ENCODE measurements at places on chromosomes 4 and X.

GRCh38 chr4:10074767-10075105, 41.9 kb downstream of the WDR1 start:
- no peak for DNase-seq

DNA sequence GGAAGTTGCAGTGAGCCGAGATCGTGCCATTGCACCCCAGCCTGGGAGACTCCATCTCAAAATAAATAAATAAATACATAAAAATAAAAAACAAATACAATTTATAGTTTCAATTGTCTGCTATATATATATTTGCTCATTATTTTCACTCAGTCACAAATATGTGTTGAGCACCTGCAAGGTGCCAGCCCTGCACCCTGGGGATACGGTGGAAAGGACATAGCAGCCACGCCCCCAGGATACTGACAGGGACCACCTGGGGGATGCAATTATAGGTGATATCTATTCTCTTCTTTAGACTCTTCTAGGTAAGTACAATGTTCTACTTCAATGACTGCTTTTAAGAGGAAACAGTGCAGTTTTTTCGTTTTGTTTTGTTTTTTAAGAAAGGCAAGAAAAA, 85.0 kb downstream of the JAKMIP1 start:
- DNase-seq = no peak

GRCh38 chrX:48470110-48470832, at the start of gene SLC38A5:
Gene SLC38A5, minus strand, starts transcription at chrX:48470260. Its CDS starts 2,336 bp downstream, at chrX:48467924.
- DNase-seq = peak; percentile 35

DNA sequence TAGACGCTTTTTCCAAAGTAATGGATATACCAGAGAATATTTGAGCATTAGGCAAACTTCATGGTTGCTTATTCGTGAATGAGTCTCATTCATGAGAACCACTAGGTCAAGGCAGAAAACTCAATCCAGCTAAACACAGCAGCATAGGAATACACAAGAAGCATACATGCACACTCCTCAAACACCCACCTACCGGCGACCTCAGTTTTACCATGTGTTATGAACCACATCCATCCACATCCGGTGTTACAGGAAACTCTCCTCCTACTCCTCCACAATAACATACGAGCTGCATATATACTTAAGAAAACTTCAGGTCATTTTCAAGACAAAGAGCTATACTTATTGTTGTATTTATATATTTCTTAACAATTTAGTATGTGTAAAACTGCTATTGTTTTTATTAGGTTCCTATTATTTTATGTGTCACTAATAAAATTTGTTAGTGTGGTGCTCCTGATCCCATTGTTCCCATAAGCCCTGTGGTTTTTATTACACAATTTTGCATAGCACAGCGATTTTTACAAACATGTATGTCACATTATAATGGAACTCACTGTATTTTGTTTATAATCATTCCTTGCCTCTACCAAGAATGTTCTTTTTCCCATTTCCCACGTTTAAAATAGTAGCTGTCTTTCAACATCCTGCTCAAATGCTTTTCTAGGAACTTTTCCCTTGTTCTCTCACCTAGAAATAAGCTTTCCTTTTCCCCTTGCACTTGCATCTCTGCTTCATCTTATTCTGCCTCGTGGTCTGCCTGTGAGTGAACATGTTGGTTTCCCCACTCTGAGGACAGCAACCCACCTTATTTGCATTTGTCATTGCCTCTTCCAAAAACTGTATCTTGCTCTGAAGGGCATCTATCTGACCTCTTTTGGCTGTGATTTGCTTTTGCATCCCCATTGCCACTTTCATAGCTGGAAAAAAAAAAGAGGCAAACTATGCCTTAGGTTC, 48.3 kb downstream of the STBD1 start:
- peak; percentile 11 for DNase-seq

DNA sequence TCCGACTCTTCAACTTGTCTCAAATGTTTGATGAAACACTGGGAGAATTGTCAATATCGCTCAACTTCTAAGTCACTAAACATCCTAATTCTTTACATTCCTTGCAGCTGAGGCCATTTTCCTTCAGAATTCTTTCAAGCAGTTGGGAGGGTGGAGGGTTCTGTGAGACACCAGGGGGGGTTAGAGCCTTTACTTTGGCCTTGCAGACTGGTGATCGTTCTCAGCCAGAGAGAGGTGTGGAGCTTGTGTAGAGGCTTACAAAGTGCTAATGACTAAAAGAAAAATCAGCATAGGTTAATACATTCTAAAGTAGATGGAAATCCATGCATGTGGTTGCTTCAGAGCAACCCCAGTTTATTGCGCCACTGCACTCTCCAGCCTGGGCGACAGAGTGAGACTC, 21.3 kb upstream of the SOX3 start:
- no peak for DNase-seq

DNA sequence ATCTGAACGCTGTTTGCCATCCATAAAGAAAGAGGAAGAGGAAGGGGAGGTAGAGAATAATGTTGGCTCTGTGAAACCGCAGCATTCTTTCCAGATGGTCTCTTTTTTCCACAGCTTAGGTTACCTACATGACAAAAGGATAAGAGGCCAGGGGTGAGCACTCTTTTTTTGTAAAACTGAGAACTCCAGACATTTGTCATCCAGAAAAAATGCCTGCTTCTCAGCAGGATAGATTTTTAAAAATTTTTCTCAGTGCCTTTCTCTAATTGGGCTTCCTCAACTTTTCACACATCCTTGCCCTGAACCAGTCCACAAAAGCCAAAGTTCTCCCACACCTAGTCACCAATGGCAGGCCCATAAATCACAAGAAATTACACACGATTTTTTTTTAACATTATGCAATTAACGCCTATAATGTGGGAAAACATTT, 158.1 kb upstream of the TENM3 start:
- DNase-seq = no peak
